ENCODE measurements at places on chromosomes 7 and 10. TPM values are rescaled to one million over a fixed set of nuclear protein-coding genes. Genes with fewer than 3 reads are reported as not detected.
A peak's percentile ranks its signal among the peaks of the same experiment; 100 is the strongest.

- no peak overlapping the region for H3K27ac ChIP-seq
- H3K36me3 ChIP-seq: no peaks in the 10 kb centered on the region
- DNase-seq: no peak
- H3K27me3 ChIP-seq: no peaks in the 10 kb centered on the region
Measured at GRCh38 chr7:82926477-82926876, 236.2 kb downstream of the PCLO start.

DNA sequence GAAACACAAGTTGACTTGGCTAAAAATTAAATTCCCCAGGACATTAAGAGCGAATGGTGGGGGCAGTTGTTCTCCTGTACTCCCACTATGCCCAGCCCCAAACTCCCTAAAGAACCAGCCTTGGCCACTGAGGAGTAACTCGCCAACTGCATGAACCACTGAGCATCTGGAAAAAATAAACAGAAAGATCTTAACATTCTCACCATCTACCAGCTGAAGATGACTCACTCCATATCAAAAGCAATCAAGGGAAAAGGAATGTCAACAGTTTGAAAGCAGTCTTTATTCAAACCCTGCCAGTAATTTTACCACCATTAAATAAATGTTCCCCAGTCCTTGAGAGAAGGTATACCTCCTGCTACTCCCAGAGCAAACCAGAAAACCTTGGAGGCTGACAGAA, 45.4 kb downstream of the CTTNBP2 start:
- no peak overlapping the region for H3K4me3 ChIP-seq
- no peaks in the 10 kb centered on the region for H3K4me1 ChIP-seq
- H3K27me3 ChIP-seq: no peaks in the 10 kb centered on the region
- peak; percentile 38 for DNase-seq
- H3K36me3 ChIP-seq: no peaks in the 10 kb centered on the region

DNA sequence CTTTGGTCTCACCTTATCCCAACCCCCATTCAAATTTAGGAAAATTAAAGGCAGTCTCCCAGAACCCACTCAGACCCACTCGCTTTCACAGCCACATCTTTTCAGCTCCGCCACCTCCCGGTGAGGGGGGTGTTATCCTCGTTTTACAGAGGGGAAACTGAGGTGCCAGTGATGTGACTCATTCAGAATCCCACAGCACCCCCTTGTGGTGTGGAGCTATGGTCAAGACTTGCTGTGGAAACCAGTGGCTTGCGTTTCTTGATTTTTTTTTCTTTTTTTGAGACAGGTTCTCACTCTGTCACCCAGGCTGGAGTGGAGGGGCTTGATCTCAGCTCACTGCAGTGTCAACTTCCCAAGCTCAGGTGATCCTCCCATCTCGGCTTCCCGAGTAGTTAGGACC, 27.6 kb downstream of the SLC35G1 start:
- no peak for DNase-seq
- H3K4me1 ChIP-seq: no peaks in the 10 kb centered on the region
- no peak overlapping the region for H3K4me3 ChIP-seq
- H3K27me3 ChIP-seq: no peaks in the 10 kb centered on the region
- no peak overlapping the region for H3K27ac ChIP-seq

DNA sequence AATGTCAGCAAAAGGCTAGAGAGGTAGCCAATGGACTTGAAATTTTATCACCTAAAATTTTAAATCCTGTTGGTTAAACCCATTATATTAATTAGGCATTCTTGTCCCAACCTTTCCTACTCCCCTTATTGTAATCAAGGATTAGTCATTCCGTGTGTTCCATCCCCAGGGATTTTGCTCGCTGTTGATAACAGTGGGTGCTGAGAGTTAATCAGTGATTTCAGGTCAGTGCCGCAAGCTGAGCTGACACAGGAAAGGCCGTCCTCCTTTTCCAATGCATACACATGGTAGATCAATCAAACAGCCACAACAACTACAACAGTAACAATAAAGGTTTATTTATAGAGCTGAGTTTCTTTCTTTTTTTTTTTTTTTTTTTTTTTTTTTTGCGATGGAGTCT, 271.4 kb downstream of the ACTR3B start:
- DNase-seq: no peak
- H3K27me3 ChIP-seq: peaks cover 90% of the 10 kb centered on the region
- H3K36me3 ChIP-seq: no peaks in the 10 kb centered on the region

- H3K36me3 ChIP-seq: no peaks in the 10 kb centered on the region
- no peaks in the 10 kb centered on the region for H3K4me1 ChIP-seq
- no peaks in the 10 kb centered on the region for H3K27me3 ChIP-seq
- no peak overlapping the region for H3K4me3 ChIP-seq
- no peak for DNase-seq
Measured at GRCh38 chr7:150410680-150411346, 31.7 kb downstream of the ZNF775 start.

GRCh38 chr7:116792813-116793212, 69.6 kb upstream of the CAPZA2 start:
- DNase-seq: no peak
- peaks cover 6% of the 10 kb centered on the region for H3K4me1 ChIP-seq
- H3K27me3 ChIP-seq: no peaks in the 10 kb centered on the region
- no peak overlapping the region for H3K4me3 ChIP-seq

- H3K36me3 ChIP-seq: no peaks in the 10 kb centered on the region
- H3K4me1 ChIP-seq: no peaks in the 10 kb centered on the region
- no peaks in the 10 kb centered on the region for H3K27me3 ChIP-seq
Measured at GRCh38 chr10:103058034-103058433, 135.0 kb downstream of the NT5C2 start.

DNA sequence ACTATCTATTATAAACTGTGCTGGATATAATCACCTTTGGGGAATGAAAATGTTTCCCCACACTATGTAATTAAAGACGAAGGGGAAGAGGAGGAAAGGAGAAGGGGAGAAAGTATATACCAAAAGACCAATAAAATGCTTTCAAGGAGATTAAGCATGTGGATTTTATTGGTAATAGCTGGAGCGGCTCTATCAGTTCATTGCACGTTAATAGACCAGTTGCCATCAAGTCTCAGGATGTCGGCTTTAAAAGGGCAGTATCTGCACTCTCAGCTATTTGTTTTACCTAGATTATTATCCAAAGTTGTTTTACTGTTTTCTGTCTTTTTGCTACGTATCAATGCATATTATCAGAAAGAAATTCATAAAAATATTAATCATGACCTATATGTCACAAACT, 9.0 kb downstream of the ETV1 start:
- no peak for DNase-seq
- H3K27me3 ChIP-seq: no peaks in the 10 kb centered on the region
- no peak overlapping the region for H3K4me3 ChIP-seq
- no peaks in the 10 kb centered on the region for H3K36me3 ChIP-seq
- H3K4me1 ChIP-seq: peaks cover 14% of the 10 kb centered on the region
- H3K27ac ChIP-seq: no peak overlapping the region

- no peak overlapping the region for H3K27ac ChIP-seq
- no peaks in the 10 kb centered on the region for H3K27me3 ChIP-seq
- H3K4me3 ChIP-seq: no peak overlapping the region
- H3K36me3 ChIP-seq: no peaks in the 10 kb centered on the region
Measured at GRCh38 chr10:58651040-58651439, 138.4 kb downstream of the BICC1 start.

- no peak overlapping the region for H3K4me3 ChIP-seq
- H3K4me1 ChIP-seq: no peaks in the 10 kb centered on the region
- H3K27ac ChIP-seq: no peak overlapping the region
- H3K27me3 ChIP-seq: no peaks in the 10 kb centered on the region
- DNase-seq: no peak
- H3K36me3 ChIP-seq: no peaks in the 10 kb centered on the region
Measured at GRCh38 chr10:59513558-59513957, 151.2 kb upstream of the FAM13C start.

The CCDC172 gene
- total RNA-seq: not detected

The FAM13C gene
- not detected for total RNA-seq

The ZPBP gene
- total RNA-seq: not detected

The PROSER2 gene
- 87.5 TPM for total RNA-seq

The ABCC2 gene
- 132 TPM for total RNA-seq

The SDK1 gene
- total RNA-seq: not detected

The ZNF479 gene
- not detected for total RNA-seq

The MCM10 gene
- total RNA-seq: 24.5 TPM

The UCN3 gene
- total RNA-seq: not detected

All from PC-9 (cell line).